ENCODE measurements at places on chromosomes 12 and 14. TPM values are rescaled to one million over a fixed set of nuclear protein-coding genes. Genes with fewer than 3 reads are reported as not detected.

- no peak for DNase-seq
These were observed 550.0 kb downstream of the SOX5 start for GRCh38 chr12:23399402-23399933.

GRCh38 chr12:111330800-111331752 is 37.8 kb downstream of the PHETA1 start:
- no peak for DNase-seq

GRCh38 chr12:131460520-131460919 is 250.4 kb upstream of the SFSWAP start:
- no peak for DNase-seq

- DNase-seq, result no peak
These were observed 253.1 kb downstream of the BCAT1 start for GRCh38 chr12:24695657-24696329.

DNA sequence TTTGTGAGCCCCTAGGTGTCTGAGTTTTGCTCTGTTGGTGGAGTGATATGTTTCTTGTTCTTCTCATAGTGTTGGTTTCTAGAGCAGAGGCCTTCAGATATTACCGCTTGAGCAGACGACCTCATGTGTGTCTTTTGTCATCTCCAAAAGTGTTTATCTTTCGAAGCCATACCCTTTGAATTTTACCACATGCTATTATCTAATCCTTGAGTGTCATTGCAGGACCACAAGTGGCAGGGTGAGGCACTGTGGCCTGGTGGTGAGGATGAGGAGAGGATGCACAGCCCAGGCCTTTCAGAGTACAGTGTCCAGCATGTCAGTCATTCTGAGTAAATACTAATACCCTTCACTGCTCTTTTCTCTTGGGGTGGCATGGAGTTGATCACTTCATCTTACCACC is 57.2 kb upstream of the CISTR start:
- no peak for DNase-seq

DNA sequence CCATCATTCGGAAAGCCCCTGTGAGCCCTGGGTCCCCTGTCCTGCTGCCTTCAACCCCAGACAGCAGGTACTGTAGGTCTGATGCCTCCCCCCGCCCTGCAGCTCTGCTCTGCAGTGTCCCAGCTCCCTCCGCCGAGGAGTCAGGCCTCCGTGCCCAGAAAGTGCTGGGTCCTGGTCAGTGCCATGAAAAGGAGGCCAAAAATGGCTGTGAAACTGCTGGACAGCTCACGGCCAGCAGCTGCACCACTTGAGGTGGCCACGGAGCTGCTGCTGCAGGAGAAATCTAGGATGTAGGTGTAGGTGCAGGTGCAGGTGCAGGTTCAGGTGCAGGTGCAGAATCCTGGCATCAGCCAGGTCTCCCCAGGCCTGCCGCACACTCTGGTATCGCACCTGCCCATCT is 196.1 kb downstream of the SLC15A4 start:
- no peak for DNase-seq

- no peak for DNase-seq
These were observed 139.7 kb downstream of the RIMBP2 start for GRCh38 chr12:130576371-130576816.

DNA sequence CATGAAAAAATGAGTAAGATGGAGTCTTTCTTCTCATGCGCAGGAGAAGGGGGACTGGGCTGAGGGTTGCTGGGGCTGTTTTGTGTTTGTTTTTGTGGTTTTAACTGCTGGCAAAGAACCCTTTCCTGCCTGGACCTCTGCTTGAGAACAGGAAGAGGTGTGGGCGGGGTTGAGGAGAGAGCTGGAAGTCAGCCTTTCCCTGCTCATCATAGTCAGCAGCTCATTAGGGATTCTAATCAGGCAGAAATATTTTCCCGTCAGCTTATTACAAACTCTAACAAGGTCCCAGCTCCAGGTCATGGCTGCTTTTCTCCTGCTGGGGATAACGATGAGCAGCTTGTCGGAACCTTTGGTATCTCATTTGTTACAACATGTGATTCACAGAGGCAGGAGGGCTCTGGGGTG is 185.0 kb upstream of the NRXN3 start:
- no peak for DNase-seq

GRCh38 chr12:28063355-28063880 is 90.9 kb upstream of the PTHLH start:
- DNase-seq, result no peak

DNA sequence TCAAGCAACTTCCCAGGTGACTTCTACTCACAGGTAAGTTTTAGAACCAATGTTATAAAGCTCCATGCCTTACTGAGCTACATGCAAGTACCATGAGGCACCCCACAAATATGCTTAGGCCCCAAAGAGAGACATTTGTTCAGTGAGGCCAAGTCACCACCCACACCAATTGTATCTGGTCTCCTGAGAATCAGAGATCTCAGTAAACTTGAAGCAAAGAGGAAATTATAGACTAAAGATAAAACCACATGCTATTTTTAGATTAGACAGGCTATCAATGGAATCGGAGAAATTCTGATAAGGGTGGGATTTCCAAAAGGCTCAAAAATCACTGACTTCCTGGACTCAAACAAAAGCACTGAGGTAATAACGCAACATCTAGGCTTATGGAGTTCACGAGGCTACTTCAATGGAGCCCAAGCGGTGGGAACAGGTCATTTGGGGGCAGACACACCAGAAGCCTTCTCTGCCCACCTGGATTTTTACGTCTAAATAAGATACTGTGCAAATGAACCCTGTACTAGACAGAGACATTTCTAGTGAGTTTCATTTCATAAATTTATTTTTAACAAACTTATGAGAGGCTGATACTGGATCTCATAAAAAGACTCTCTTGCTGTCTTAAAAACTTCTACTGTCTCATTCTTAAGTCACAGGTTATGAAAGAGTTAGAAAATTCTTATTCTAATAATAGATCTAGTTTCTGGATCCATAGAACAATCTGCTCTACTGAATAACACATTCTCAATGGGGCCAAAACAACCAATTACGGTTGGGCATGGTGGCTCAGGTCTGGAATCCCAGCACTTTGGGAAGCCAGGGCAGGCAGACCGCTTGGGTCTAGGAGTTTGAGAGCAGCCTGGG is 7.7 kb downstream of the SLC15A4 start:
- DNase-seq, result no peak

DNA sequence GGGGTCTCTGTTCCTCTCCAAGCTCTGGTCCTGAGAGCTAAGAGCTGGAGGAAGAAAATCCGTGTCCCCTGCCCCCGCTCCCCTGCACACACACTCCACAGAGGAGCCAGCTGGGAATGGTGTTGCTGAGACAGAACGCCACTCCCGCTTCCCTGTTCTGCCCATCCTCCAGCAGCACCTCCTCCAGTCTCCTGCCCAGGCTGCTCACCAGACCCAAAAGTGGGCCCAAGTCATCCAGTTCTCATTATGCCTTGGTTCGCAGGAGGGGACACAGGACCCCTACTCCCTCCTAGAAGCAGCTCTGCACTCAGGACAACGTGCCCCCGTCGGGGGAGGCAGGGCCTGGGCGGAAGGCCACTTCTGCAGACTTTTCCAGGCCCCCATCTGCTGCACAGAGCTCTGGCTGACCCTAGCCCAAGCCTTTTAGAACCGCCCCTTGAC is 830 bp upstream of the TRMT61A start:
- DNase-seq, result no peak

DNA sequence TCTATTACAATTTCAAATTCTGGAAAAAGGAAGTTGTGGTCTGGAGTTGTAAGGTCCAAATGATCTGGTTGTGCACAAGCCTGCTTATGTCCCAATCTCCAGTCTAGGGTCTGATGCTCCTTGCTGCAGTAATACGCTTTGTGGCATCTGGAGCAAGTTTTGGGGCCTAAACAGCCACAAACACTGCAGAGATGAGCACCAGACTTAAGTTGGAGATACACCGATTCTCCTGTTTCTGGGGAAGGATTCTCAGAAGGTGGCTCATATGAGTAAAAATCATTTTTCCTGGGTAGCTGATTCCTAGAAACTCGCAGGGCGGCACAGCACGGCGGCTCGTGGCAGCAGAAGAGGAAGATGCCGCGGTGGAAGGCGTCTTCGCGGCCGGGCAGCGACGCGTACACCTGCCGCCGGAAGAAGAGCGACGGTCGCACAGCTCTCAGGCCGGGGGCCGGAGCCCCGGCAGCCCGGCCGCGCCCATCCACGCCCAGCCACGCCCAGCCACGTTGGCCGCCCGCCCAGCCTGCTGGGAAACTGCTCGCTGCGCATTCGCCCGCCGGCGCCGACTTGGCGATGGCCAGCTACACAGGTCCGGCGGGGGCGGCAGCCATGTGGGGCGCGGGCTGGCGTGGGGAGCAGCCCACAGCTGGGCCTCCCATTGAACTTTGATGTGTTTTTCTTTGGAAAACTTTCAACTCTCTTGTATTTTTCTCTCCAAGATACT is 129.0 kb downstream of the ASCL4 start:
- DNase-seq, result no peak

- no peak for DNase-seq
These were observed 148.0 kb downstream of the APAF1 start for GRCh38 chr12:98793121-98793520.

DNA sequence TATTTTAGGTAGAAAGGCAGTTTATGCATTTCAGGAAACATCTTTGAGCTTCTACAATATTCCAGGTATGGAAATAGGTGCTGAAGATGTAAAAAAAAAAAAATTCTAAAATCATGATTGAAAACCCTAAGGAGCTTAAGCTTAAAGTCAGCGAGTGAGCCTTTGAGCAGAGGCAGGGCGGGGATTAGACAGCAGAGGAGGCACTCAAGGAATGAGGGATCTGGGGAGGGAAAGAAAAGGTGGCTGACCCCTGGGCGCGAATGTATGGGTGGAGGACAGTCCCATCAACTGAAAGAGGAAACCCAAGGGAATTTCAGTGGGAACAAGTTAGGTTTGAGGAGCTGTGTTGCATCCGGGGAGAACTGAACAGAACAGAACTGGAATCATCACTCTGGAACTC is 6.4 kb upstream of the PTMS start:
- no peak for DNase-seq

GLIPR1L1 gene
- 0.55 TPM for polyA plus RNA-seq

ENDOU gene
- 0.49 TPM for polyA plus RNA-seq

LRIG3 gene
- polyA plus RNA-seq, result 34.7 TPM

IL25 gene
- not detected for polyA plus RNA-seq

PTHLH gene
- 1.1 TPM for polyA plus RNA-seq

NRXN3 gene
- polyA plus RNA-seq, result 5.4 TPM
